Thoracic aorta endothelial cell (primary cell): ENCODE measurements at places on chromosomes 13 and 19. TPM values are rescaled to one million over a fixed set of nuclear protein-coding genes. Genes with fewer than 3 reads are reported as not detected.

The ZNF284 gene
- total RNA-seq, result 2.9 and 3.3 TPM in 2 replicates

The KLK14 gene
- total RNA-seq, result not detected in 2 replicates

The ZNF665 gene
- 1.1 and 1.9 TPM in 2 replicates for total RNA-seq

The CADM4 gene
- 1.6 and 1.7 TPM in 2 replicates for total RNA-seq
